ENCODE measurements at places on chromosomes 5 and 9.

- no peak for DNase-seq
- no peak overlapping the region for H3K4me3 ChIP-seq
- peaks cover 3% of the 10 kb centered on the region for H3K36me3 ChIP-seq
- peaks cover 17% of the 10 kb centered on the region for H3K27me3 ChIP-seq
- no peak overlapping the region for H3K27ac ChIP-seq
- H3K4me1 ChIP-seq = no peaks in the 10 kb centered on the region
Measured at GRCh38 chr5:1352231-1353219, 7.6 kb upstream of the CLPTM1L start.

DNA sequence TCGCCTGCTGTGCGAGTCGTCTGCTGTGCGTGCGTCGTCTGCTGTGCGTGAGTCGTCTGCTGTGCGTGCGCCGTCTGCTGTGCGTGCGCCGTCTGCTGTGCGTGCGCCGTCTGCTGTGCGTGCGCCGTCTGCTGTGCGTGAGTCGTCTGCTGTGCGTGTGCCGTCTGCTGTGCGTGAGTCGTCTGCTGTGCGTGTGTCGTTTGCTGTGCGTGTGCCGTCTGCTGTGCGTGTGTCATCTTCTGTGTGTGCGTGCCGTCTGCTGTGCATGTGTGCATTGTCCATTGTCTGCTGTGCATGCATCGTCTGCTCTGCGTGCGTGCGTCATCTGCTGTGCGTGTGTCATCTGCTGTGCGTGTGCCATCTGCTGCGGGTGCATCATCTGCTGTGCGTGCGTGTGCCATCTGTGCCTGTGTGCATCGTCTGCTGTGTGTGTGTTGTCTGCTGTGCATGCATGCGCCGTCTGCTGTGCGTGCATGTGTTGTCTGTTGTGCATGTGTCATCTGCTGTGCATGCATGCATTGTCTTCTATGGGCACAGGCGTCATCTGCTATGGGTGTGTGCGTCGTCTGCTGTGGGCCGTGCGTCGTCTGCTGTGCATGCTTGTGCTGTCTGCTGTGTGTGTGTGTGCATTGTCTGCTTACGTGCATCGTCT, 68.6 kb upstream of the IRX4 start:
- no peak for DNase-seq
- no peaks in the 10 kb centered on the region for H3K4me1 ChIP-seq
- no peak overlapping the region for H3K4me3 ChIP-seq
- no peaks in the 10 kb centered on the region for H3K36me3 ChIP-seq
- H3K27me3 ChIP-seq = peaks cover 68% of the 10 kb centered on the region

- no peaks in the 10 kb centered on the region for H3K4me1 ChIP-seq
- H3K4me3 ChIP-seq = no peak overlapping the region
- H3K27ac ChIP-seq = no peak overlapping the region
- no peaks in the 10 kb centered on the region for H3K36me3 ChIP-seq
- H3K27me3 ChIP-seq = peaks cover 10% of the 10 kb centered on the region
Measured at GRCh38 chr5:45694971-45695803, 993 bp downstream of the HCN1 start.

GRCh38 chr5:35884191-35884769, 27.6 kb downstream of the IL7R start:
- no peak for DNase-seq
- peaks cover 46% of the 10 kb centered on the region for H3K4me1 ChIP-seq
- peaks cover 5% of the 10 kb centered on the region for H3K36me3 ChIP-seq
- peak overlapping the region; percentile 47 for H3K27ac ChIP-seq
- no peaks in the 10 kb centered on the region for H3K27me3 ChIP-seq
- H3K4me3 ChIP-seq = no peak overlapping the region

- no peak overlapping the region for H3K27ac ChIP-seq
- no peaks in the 10 kb centered on the region for H3K4me1 ChIP-seq
- H3K27me3 ChIP-seq = peaks cover 5% of the 10 kb centered on the region
- H3K36me3 ChIP-seq = no peaks in the 10 kb centered on the region
- no peak for DNase-seq
Measured at GRCh38 chr9:115671236-115671962, 482.2 kb upstream of the PAPPA start.

DNA sequence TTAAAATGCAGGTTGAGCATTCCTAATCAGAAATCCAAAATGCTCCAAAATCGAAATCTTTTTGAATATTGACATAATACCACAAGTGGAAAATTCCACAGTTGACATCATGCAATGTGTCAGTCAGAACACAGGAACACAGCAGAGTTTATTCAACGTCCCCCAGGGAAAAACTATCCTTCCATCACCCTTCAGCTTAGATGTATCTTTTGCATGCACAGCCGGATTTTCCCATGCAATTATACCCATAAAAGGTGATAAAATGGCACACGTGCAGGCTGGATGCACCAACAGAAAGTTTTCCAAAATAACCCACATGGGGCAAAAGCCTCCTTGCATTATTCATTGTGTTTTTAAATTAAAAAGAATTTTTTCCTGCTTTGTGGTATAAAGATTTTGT, 71.2 kb downstream of the RAB24 start:
- DNase-seq = no peak
- H3K27ac ChIP-seq = no peak overlapping the region
- H3K27me3 ChIP-seq = no peaks in the 10 kb centered on the region
- no peak overlapping the region for H3K4me3 ChIP-seq
- H3K4me1 ChIP-seq = peaks cover 20% of the 10 kb centered on the region

DNA sequence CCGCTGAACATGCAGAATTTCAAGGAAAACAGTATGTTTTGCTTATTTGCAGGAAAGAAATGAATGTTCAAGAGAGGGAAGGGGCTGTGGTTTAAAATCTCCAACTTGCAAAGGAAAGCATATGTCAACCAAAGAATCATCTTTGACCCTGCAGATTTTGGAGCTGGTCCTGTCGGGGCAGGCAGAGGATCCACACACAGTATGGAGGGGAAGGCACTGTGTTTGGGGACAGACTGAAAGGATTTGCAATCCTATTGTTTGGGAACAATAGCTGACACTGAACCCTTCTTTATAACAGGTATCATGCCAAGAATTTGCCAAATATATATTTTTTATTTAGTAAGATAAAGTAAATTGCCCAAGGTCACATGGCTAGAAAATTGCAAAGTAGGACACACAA, 121.4 kb upstream of the ZNF618 start:
- H3K4me3 ChIP-seq = no peak overlapping the region
- no peak for DNase-seq

DNA sequence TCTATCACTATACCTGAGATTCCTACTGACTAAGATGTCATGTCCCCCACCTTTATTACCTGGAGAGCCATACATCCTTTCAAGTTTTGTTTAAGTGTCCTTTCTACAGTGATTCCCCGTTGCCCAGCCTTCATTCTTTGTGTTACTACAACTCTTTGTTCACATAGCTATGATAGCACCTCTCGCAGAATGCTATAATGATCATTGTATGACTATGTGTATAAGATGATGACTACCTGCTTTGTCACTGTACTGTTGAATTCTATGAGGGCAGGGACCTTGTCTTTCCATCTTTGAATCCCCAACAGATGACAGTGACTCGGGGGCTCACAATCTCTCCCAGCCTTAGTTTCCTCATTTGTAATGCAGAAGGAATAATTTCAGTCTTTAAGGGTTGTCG, 361.2 kb downstream of the NPR3 start:
- DNase-seq = no peak
- no peak overlapping the region for H3K4me3 ChIP-seq
- no peaks in the 10 kb centered on the region for H3K4me1 ChIP-seq
- H3K36me3 ChIP-seq = no peaks in the 10 kb centered on the region
- no peaks in the 10 kb centered on the region for H3K27me3 ChIP-seq

- no peaks in the 10 kb centered on the region for H3K4me1 ChIP-seq
- H3K27me3 ChIP-seq = no peaks in the 10 kb centered on the region
- H3K4me3 ChIP-seq = no peak overlapping the region
- no peak for DNase-seq
- peaks cover 3% of the 10 kb centered on the region for H3K36me3 ChIP-seq
Measured at GRCh38 chr9:72315089-72315509, 49.9 kb downstream of the ZFAND5 start.

DNA sequence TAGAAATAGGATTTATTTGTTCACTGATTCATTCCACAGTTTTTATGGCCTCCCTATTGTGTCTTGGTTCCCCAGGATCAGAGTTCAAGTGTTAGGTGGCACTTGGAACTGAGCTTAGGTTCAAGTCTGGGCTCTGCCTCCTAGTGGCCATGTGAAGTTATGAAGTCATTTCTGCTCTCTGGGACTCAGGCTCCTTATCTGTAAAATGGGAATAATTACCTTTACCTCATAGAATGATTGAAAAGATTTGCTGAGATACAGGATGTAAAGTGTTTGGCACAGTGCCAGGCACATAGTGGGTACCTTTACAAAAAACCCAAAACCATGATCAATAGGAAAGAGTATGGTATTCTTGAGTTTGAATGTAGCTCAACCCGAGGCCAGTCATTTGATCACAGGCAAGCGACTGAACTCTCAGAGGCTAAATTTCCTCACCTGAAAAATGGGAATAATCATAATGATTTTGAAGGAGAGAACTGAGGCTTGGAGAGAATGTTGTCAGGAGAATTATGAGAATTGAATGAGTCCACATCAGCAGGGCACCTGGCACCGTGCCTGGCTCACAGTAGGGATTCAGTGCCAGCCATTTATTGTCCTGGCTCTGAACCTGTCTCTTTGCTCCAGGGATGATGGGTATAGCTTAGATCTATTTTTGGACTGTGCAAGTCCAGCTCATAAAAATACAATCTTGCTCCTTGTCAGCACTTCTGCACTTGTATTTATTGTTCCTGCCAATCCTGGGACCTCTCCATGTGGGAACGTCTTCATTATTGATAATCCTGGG, 10.8 kb downstream of the NSG2 start:
- H3K27ac ChIP-seq = no peak overlapping the region
- H3K27me3 ChIP-seq = peaks cover 22% of the 10 kb centered on the region
- H3K4me3 ChIP-seq = no peak overlapping the region
- DNase-seq = no peak

DNA sequence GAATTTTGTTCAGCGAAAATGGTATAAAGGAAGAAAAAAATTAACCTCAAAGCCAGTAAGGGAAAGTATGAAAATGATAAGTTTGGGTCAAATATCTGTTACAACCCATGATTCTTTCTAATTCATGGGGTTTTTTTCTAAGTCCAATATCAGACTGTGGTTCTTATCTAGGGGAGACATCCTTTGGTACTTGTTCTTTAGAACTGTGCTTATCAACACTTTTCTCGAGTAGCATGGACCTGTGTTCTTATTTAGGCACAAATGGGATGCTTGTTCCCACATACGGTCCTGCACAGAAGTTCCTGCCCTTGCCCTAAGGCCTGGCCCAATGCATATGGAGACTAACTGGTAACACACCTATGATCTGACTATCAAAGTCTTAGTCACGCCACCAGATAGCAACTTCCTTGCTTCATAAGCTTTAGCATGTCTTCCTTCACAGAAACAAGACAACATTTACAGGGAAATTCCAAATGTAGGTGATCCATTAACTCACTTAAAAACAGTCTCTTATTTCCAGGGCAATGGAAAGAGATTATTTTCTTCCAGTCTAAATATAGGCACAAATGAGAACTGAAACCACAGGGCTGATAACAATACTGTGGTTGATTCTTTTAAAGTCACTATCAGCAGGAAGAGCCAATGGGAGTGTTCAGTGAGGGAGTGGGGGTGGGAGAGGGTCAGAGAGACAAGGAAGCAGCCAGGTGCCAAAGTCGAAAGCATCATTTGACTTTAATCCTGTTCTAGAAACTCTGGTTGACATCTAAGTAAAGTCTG, 268.8 kb upstream of the ANKRD55 start:
- peaks cover 4% of the 10 kb centered on the region for H3K36me3 ChIP-seq
- peaks cover 11% of the 10 kb centered on the region for H3K27me3 ChIP-seq
- no peak for DNase-seq

- peaks cover 23% of the 10 kb centered on the region for H3K27me3 ChIP-seq
- no peaks in the 10 kb centered on the region for H3K4me1 ChIP-seq
- DNase-seq = no peak
- no peak within 1 kb of the TSS for H3K27ac ChIP-seq
Measured at GRCh38 chr5:173988554-173989431, at the start of gene C5orf47. Gene C5orf47, plus strand, starts transcription at chr5:173989170. Its CDS starts 94 bp downstream, at chr5:173989264.

- no peaks in the 10 kb centered on the region for H3K27me3 ChIP-seq
- H3K4me3 ChIP-seq = no peak overlapping the region
- H3K27ac ChIP-seq = no peak overlapping the region
- DNase-seq = no peak
Measured at GRCh38 chr5:31029925-31030324, 163.6 kb upstream of the CDH6 start.

- peak overlapping the region; percentile 7 for H3K27ac ChIP-seq
- H3K4me1 ChIP-seq = peaks cover 59% of the 10 kb centered on the region
- no peak overlapping the region for H3K4me3 ChIP-seq
- peaks cover 1% of the 10 kb centered on the region for H3K36me3 ChIP-seq
Measured at GRCh38 chr9:20551835-20552234, 70.5 kb downstream of the MLLT3 start.

- H3K4me3 ChIP-seq = no peak overlapping the region
- no peaks in the 10 kb centered on the region for H3K4me1 ChIP-seq
- DNase-seq = no peak
- H3K27ac ChIP-seq = no peak overlapping the region
Measured at GRCh38 chr5:59863777-59864176, 29.7 kb downstream of the PDE4D start.

GRCh38 chr9:12705738-12706391, 12.7 kb downstream of the TYRP1 start:
- H3K4me3 ChIP-seq = no peak overlapping the region
- no peak for DNase-seq
- H3K36me3 ChIP-seq = no peaks in the 10 kb centered on the region

DNA sequence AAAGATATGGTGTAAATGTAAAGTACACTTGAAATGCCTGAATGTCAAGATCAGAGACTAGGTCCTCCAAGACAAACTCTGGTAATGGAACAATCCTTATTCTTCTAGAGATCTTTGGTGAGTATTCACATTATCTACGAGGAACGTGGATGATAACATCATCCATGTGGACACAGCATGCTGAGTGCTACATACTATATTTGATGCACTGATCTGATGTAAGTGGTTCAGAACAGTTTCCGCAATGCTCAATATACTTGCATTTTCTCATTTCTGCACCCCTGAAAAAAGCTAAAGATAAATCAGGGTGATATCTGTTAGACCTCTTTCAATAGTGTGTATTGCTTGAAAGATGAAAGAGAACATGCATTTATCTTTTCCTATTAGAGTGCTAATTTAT, 226.8 kb downstream of the EFNA5 start:
- no peak overlapping the region for H3K4me3 ChIP-seq
- H3K36me3 ChIP-seq = no peaks in the 10 kb centered on the region
- no peaks in the 10 kb centered on the region for H3K27me3 ChIP-seq
- no peak for DNase-seq

GRCh38 chr5:154275566-154275965, 85.0 kb downstream of the GALNT10 start:
- no peak for DNase-seq
- H3K36me3 ChIP-seq = peaks cover 3% of the 10 kb centered on the region
- H3K4me1 ChIP-seq = peaks cover 55% of the 10 kb centered on the region
- no peak overlapping the region for H3K27ac ChIP-seq

GRCh38 chr5:128264564-128265360, 181.2 kb downstream of the SLC12A2 start:
- no peak overlapping the region for H3K27ac ChIP-seq
- no peak overlapping the region for H3K4me3 ChIP-seq
- no peak for DNase-seq

DNA sequence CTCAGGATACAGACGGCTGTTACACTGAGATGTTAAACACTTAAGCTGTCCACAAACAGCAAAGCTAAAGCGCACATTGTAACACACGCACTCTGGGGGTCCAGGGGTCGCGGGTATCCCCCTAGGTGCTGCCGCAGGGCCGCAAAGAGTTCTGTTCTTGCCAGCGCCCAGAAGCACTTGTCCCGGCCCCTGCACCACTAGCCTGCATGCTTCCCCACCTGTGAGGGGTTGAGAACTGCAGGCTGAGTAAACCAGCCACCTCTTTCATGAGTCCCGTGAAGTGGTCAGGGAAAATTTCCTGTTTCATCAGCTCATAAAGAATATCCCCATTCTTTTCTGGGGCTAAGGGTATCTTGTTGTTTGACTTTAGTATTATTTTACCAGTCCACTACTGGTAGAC, 154.4 kb upstream of the FBXL17 start:
- no peak for DNase-seq
- no peak overlapping the region for H3K4me3 ChIP-seq
- H3K36me3 ChIP-seq = no peaks in the 10 kb centered on the region
- H3K4me1 ChIP-seq = no peaks in the 10 kb centered on the region
- H3K27me3 ChIP-seq = peaks cover 68% of the 10 kb centered on the region
